ENCODE measurements at places on chromosomes 7 and 10. TPM values are rescaled to one million over a fixed set of nuclear protein-coding genes. Genes with fewer than 3 reads are reported as not detected.

ITPRID1 gene
- total RNA-seq: 0.48 TPM

OR2A5 gene
- total RNA-seq: not detected

BAG3 gene
- 48.9 TPM for total RNA-seq

CUZD1 gene
- 0.77 TPM for total RNA-seq

CSTF2T gene
- total RNA-seq: 14.5 TPM

PRSS2 gene
- not detected for total RNA-seq

CYP3A7 gene
- total RNA-seq: not detected

GRCh38 chr10:96565774-96566173 is 21.0 kb downstream of the TM9SF3 start:
- no peak for DNase-seq

- no peak for DNase-seq
Observed at GRCh38 chr7:99949645-99950228, 20.3 kb upstream of the GJC3 start.

- DNase-seq: no peak
Observed at GRCh38 chr10:63105225-63106110, 27.7 kb upstream of the NRBF2 start.

GRCh38 chr7:65441010-65441409 is 67.4 kb downstream of the ZNF92 start:
- no peak for DNase-seq

DNA sequence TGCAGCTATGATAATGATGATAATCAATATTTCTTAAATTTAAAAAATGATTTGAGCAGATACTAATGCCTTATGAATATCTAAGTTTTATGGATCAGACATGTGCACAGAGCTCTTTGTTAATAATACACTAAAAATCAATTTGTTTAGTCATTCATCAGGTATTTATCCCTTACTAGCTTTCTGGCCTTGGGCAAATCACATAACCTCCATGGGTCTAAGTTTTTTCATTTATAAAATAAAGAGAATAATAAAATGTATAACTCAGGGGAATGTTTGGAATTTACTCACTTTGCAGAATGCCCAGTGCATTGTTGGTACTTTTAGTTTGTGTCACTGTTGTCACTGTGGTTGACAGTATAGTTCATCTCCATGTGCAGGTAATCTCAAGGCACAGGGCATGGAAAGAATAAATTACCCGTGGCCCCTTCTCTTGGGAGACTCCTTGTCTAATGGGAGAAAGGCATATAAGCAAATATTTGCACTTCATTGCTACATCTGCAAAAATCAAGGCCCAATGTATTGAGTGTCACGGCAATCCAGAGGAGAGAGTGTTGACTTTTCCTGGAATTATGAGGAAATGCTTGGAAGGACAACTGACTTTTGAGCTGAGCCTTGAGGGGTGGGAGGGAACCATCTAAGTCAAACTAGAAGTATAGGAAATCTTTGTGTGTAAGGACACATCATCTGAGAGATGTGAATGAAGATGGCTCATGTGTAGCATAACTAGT is 64.7 kb upstream of the CTTNBP2 start:
- DNase-seq: no peak

DNA sequence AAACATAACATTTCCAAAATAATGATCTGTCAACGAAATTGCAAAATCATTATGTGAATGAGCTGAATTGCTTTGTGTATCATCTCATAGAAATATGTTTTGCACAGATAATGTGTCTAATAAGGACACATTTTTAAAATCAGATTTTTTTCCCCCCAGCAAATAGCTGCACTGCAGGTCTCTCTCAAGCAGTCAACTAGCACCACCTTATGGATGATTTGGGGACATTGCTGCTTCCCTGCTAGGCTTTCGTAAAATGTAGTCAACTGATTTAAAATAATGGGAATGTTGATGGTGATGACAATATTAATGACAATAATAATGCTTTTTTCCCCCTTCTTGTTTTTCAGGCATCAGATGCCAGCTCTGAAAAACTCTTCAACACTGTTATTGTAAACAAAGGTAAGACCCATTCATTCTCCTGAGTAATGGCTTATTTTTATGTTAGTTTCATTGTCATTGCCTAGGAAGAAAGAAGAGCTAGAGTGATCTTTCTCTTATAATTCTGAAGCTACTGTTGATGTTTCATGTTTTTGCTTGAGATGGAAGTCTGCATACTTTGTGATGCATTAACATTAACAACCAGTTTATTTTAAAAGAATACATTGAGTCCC is 433.6 kb upstream of the GALNT17 start:
- DNase-seq: peak; percentile 50

- DNase-seq: peak; percentile 73
Observed at GRCh38 chr7:56033671-56034432, 17.4 kb downstream of the PSPH start.

- DNase-seq: no peak
Observed at GRCh38 chr10:30898964-30899363, 132.7 kb downstream of the ZNF438 start.

DNA sequence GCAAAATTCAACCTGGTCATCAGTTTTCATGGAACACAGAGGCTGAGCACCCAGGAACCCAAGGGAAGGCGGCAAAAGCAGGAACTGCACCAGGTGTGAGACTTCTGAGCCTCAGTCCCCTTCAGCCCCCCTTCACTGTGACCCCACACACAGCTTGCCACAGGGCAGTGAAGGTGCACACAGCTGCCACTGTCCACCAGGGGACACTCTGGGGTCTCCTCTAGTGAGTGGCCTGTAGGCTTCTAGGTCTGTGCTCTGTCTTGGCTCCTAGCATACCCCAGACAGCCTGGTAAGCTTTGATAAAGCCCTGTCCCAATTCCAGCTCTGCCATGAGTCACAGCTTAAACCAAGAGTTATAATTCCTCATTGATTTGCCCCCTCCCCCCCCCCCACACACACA is 12.1 kb downstream of the KCNH2 start:
- no peak for DNase-seq

- no peak for DNase-seq
Observed at GRCh38 chr10:13184730-13185514, 23.6 kb downstream of the MCM10 start.

DNA sequence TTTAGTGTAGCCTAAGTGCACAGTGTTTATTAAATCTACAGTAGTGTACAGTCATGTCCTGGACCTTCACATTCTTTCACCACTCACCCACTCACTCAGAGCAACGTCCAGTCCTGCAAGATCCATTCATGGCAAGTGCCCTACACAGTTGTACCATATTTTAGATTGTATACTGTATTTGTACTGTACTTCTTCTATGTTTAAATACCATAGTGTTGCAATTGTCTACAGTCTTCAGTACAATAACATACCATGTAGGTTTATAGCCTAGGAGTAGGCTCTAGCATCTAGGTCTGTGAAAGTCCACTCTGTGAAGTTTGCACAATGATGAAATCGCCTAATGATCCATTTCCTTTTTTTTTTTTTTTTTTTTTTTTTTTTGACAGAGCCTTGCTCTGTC is 12.0 kb downstream of the EEPD1 start:
- DNase-seq: no peak

GRCh38 chr7:130153211-130153908 is 51.8 kb downstream of the TMEM209 start:
- DNase-seq: peak; percentile 37

GRCh38 chr7:55572378-55573233 is at the start of gene VOPP1:
VOPP1 (minus strand) TSS chr7:55572502; CDS start chr7:55572324, 178 bp downstream.
- DNase-seq: peak; percentile 70

DNA sequence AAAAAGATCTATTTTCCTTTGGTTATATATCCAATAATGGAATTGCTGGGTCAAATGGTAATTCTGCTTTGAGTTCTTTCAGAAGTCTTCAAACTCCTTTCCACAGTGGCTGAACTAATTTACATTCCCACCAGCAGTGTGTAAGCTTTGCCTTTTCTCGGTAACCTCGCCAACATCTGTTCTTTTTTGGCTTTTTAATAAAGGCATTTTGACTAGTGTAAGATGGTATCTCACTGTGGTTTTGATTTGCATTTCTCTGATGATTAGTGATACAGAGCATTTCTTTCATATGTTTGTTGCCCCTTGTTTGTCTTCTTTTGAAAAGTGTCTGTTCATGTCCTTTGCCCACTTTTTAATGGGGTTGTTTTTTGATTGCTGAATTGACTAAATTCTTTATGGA is 285.0 kb downstream of the MALRD1 start:
- DNase-seq: no peak

- no peak for DNase-seq
Observed at GRCh38 chr10:49837051-49837478, 74.9 kb upstream of the OGDHL start.

GRCh38 chr10:102621443-102622325 is 22.6 kb upstream of the TRIM8 start:
- no peak for DNase-seq

DNA sequence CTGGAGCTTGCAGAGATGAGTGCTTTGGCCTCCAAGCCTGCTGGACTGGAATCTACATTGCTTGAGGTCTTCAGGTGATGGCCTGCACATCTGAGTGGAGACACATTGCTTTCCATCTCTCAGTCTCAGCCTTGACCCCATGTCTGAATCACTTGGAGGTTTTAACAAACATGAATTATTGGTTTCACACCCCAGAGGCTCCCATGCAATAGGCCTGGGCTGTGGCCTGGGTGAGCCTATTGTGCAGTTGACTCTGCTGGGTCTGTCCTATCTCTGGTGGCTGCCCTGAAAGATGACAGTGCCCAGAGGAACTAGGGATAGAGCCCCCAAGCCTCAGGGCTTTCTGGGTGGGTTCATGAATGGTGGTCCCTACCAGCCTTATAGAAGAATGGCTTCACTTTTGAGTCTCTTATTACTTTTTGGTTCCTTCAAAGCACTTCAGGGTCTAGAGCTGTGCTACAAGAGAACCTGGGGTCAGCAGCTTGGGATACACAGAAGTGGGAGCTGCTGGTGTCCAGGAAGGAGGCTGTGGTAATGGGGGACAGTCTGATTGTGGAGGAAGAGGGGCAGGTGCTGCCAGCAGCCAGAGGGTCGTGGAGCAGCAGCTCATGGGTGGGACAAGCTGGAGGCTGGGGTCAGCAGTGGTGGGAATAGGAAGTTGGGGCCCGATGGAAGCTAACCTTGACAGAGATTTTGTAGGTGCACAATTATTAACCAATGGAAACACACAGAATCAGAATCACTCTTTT is 5.5 kb downstream of the RAMP3 start:
- no peak for DNase-seq

GRCh38 chr7:69685293-69685631 is 87.0 kb downstream of the AUTS2 start:
- no peak for DNase-seq

DNA sequence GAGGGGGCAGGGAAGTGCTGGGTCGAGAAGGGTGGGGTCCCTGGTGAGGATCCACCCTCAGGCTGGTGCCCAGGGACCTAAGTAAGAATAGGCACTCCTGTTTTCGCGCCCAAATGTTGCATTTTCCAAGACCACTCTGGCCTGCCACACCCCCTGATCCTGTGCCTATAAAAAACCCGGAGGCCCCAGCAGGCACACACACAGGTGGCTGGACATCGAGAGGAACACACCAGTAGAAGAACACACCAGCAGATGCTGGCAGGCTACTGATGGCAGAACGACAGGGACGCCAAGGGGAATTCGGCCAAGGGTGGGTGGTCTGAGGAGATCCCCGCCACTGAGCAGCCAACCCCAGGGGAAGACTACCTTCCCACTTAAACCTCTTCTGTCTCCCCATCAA is 633.9 kb upstream of the POT1 start:
- no peak for DNase-seq

DNA sequence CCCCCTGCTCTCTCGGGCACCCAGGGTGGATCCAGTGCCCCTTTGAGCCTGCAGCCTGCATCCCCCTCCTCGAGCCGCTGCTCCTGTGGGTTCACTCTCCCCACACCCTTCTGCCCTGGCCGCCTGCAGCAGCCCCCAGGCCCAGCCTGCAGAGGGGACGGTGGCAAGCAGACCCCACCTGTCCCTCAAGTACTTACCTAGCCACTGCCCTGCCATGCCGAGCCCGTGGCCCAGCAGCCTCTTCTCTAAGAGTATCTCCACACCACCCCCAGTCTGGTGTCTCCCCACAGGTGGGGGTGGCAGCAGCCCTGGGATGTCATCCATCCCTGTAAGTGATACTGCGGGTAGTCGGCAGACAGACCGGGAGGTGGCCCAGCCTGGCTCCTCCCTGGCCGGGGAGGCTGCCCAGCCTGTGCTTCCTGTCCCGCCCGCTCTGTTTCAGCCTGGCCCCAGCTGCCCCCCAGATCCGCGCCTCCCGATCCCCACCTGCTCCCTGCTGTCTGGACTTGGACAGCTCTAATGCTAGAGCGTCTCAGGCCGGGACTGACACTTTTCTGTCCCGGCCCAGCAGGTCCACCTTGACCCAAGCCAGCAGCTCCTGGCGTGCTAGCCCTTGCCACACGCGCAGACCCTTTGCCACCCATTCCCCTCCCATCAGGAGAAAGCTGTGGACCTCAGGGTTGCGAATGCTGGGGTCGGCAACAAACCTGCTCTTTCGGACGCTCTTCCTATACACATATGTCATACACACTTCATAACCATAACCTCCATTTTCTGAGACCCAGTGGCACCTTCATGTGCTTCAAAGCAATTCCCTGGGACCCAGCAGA is 25.0 kb downstream of the YKT6 start:
- no peak for DNase-seq

DNA sequence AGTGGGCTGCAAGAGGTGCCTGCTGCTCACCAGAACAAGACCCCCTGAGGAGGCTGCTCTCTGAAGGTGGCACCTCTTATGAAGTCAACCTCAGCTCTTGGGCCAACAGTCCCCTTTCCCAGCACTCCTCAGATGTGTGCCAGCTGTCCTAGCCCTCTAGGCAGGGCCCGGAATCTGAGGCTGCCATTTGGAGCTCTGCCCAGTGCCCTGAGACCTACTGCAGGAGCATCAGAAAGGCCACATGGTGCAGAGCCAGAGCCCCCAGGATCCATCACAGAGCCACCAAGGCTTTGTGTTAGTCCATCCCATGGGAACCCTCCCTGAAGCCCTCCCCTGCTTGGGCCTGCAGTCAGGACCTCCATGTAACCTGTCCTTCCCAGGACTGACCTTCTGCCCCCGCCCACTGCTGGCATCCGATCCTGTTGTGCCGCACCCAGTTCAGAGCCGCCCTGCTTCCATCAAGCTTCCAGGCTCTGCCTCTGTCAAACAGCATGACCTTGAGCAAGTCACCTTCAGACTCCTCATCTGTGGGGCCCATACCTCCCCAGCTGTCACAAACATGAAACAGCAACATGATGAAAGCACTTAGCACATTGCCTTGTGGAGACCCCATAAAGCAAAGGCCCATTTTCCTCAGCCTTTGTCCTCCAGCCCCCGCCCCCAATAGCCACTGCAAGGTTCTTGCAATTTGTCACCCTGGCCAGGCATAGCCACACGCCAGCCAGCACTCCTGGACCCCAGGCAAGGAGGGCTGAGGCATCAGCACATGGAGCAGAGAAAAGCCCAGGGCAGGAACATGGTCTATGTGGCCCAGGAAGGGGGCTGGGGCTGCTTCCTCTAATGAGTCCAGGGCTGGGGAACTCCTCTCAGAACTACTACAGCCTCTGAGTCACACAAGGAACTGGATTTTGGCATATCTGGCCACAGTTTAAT is 51.7 kb downstream of the GRID1 start:
- DNase-seq: no peak

Data from colonic mucosa (tissue), 4 donors.